Neural crest cell (in vitro differentiated cells): ENCODE measurements at places on chromosomes 11 and 22. TPM values are rescaled to one million over a fixed set of nuclear protein-coding genes. Genes with fewer than 3 reads are reported as not detected.

Gene C11orf21
- total RNA-seq, result not detected in 2 replicates

DNA sequence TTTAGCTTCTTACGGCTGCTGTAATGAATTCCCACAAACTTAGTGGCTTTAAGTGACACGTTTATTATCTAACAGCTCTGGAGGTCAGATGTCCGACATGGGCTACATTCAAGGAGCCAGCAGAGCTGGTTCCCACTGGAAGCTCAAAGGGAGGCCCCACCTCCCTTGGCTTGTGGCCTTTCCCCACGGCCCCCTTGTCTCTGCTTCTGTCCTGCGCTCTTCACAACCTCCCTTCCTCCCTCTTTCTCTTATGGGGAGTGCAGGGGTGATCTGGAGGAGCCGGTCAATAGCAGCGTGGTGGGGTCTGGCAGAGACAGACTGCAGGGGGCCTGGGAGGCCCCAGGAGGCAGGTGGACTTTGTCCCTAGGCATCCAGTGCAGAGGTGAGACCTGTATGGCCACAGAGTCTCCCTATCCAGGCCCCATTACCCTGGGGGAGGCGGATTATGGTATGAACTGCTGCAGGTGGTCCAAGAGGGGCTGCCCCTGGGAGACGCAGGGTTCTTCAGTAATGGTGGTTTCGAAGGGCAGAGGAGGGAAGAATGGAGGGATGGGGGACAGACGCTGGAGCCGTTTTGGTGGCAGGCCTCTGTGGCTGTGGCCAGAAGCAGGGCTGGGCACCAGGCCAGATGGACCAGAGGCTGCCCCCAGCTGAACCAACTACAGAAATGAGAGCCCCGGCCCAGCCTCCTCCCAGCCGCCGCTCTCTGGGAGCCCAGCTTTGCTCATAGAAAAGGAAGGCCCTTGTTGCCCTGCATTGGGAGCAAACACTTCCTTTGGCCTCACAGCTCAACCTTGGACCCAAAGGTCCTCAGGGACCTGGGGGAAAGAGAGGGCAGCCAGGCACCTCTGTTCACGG, 30.7 kb upstream of the KCNQ1OT1 start:
- H3K4me3 ChIP-seq, result peak overlapping the region; percentile 50
- DNase-seq, result no peak
- H3K36me3 ChIP-seq, result no peaks in the 10 kb centered on the region
- H3K4me1 ChIP-seq, result peaks cover 67% of the 10 kb centered on the region
- peaks cover 36% of the 10 kb centered on the region for H3K27me3 ChIP-seq
- H3K27ac ChIP-seq, result no peak overlapping the region

DNA sequence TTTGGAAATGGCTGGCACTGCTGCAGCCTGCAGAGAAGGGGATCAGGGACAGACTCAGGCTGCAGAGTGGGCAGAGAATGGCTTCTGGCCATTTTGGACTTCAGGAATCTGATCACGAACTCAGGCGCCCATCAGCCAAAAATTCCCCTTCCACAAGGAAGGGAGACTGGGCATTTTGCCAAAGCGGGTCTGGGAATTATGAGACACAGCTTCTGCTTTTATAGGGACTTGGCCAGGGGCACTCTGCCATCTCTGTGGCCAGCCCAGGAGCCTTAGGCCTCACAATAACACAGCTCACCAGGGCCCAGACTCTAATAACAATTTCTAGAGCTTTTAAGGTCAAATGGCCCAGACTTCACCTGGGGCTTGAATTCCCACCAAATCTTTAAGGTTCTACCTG, 74.7 kb downstream of the CHST1 start:
- no peak overlapping the region for H3K27ac ChIP-seq
- no peak overlapping the region for H3K4me3 ChIP-seq
- no peaks in the 10 kb centered on the region for H3K36me3 ChIP-seq
- H3K27me3 ChIP-seq, result peaks cover 36% of the 10 kb centered on the region

Gene LRRC32
- total RNA-seq, result 0.61 and 0.77 TPM in 2 replicates

- no peak overlapping the region for H3K4me3 ChIP-seq
- DNase-seq, result no peak
- H3K27ac ChIP-seq, result no peak overlapping the region
- H3K36me3 ChIP-seq, result peaks cover 11% of the 10 kb centered on the region
Measured at GRCh38 chr22:26453812-26454500, 24.9 kb downstream of the ASPHD2 start.

Gene PTPRJ
- total RNA-seq, result 24.3 and 25.5 TPM in 2 replicates

Gene SLC5A12
- total RNA-seq, result 3.4 and 4.1 TPM in 2 replicates

- H3K27me3 ChIP-seq, result no peaks in the 10 kb centered on the region
- H3K4me3 ChIP-seq, result no peak overlapping the region
- H3K27ac ChIP-seq, result no peak overlapping the region
- H3K36me3 ChIP-seq, result no peaks in the 10 kb centered on the region
Measured at GRCh38 chr22:36461665-36462649, 19.5 kb downstream of the TXN2 start.

GRCh38 chr11:121482231-121483129, 29.7 kb upstream of the SORL1-AS1 start:
- H3K4me1 ChIP-seq, result peaks cover 15% of the 10 kb centered on the region
- DNase-seq, result no peak
- no peaks in the 10 kb centered on the region for H3K36me3 ChIP-seq
- no peak overlapping the region for H3K4me3 ChIP-seq
- H3K27ac ChIP-seq, result peak overlapping the region; percentile 4

DNA sequence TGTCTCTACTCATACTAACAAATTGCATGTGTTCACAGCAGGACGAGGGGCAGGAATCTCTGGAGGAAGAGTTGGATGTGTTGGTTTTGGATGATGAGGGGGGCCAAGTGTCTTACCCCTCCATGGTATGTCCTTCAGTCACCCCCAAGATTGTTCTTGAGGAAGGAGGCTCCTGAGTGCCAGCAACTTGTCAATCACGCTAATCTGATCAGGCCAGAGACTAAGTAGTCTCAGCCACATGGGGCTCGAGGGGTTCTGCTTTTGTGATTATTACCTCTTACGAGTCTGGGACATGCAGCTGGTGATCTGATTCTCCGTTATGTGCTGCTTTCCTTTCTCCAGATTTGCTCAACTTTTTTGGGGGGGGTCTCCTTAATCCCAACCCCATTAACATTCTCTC, 54.3 kb downstream of the CTNND1 start:
- no peaks in the 10 kb centered on the region for H3K4me1 ChIP-seq
- H3K27me3 ChIP-seq, result no peaks in the 10 kb centered on the region
- no peak for DNase-seq
- H3K4me3 ChIP-seq, result no peak overlapping the region
- H3K36me3 ChIP-seq, result peaks cover 23% of the 10 kb centered on the region

DNA sequence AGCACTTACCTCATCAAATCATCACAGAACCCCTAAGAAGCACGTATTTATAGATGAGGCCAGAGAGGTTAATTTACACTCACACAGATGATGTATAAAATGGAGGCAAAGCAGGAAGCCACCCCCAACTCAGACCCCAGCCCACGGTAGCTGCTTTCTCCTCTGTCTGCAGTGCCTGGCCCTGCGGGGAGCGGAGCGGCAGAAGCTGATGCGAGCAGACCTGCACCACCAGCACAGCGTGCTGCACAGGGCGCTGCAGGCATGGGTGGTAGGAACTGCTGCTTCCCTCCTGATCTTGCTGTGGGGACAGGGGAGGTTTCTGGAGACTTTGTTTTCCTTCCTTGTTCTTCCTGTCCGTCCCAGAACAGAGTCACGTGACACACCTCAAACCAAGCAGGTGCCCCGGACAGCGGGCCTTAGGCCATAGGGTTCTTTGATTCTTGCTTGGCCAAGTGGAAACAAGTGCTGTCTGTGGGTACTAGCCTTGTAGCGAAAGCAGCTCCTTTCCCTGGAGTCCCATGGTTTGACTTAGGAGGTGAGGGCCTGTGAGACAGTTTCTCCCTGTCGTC, 57.8 kb downstream of the PISD start:
- no peaks in the 10 kb centered on the region for H3K27me3 ChIP-seq
- no peak for DNase-seq
- H3K36me3 ChIP-seq, result peaks cover 3% of the 10 kb centered on the region

DNA sequence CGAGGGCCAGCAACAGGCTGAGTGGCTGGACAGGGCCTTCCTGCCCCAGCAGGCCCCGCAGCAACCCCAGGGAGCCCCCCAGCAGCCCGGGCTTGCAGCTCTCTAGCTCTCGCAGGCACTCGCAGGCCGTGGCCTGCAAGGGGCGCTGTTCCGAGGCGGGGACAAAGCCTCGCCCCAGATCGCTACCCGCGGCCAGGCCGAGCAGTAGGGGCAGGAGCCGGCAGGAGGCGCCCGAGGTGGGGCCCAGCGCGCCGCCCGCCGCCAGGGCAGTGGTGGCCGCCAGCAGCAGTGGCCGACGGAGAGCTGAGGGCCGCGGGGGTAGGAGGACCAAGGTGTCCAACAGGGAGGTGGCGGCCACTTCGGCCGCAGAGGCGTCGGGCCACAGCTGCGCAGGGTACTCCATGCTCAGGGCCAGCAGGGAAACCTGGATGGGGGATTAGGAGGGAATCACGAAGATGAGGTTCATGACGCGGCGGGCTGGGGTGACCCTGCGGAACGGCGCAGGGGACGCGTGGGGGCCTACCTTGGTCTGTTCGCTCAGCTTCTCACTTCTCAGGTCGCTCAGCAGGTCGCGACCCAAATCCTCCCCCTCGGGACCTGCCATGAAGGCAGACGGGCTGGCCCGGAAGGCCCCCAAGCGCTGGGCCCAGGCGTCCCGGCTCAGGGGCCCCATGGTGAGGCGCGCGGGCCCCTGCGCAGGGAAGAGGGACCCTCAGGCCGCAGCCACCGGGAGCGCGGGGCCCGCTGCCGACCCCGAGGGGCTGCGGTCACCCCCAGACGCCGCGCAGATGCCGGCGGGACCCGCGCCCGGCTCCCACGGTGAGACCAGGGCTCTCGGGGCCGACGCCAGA, 632 bp downstream of the AP5B1 start:
- H3K4me1 ChIP-seq, result peaks cover 8% of the 10 kb centered on the region
- peaks cover 30% of the 10 kb centered on the region for H3K27me3 ChIP-seq
- H3K36me3 ChIP-seq, result no peaks in the 10 kb centered on the region

DNA sequence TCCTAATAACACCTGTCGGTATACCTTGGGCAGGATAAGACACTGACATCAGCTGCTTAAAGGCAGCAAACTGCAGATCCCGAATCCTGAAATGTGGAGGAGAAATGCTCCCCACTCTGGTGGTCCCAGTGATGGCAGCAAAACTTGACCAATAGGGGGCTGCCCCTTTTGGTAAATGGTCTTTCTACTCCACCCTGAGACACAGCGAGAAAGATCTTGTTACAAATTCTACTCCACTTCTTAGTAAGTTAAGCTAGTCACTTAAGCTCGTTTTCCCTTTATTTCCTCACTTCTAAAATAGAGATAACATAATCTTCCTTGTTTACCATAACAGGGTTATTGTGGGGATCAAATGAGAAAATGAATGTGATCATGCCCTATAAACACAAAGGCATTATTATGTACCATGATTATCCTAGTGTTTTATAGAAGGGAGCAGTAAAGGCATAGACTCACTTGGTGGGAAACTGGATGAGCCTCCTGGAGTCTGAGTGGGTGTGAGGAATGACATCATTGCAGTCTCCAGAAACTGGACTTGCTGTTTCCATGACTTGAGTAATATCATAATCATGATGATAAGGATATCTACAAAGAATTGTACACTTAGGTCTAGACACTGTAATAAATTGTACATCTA, 50.9 kb downstream of the ENDOD1 start:
- DNase-seq, result no peak
- no peaks in the 10 kb centered on the region for H3K4me1 ChIP-seq
- H3K4me3 ChIP-seq, result no peak overlapping the region
- H3K27ac ChIP-seq, result no peak overlapping the region
- H3K36me3 ChIP-seq, result peaks cover 3% of the 10 kb centered on the region

Gene MB
- total RNA-seq, result not detected in 2 replicates

DNA sequence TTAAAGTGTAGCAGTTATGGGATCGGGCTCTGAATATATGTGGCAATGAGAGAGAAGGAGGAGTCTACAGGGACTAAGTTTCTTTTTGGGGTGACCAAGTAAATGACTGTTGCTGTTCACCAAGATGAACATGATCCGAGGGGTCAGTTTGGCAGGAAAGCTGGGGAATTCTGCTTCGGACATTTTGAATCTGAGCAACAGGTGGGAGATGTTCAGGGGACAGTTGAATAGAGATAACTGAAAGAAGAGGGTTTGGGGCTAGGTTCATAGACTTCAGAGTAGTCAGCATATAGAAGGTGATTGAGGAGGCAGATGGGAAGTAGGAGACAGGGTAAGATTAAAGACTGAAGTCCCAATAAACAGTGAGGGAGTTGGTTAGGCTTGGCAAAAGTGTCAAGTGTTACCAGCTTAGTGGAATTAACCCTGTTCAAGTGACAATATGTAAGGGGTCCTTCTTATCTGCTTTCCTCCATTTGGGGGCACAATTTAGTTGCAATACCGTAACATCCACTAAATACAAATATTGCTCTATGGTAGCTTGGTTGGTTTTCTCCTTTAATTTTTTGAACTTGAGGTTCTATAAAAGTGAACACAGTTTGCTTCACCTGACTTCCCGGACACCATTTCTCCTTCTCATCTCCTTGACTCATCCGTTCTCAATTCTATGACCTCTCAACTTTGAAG, 2.9 kb upstream of the ENTHD1 start:
- H3K36me3 ChIP-seq, result no peaks in the 10 kb centered on the region
- no peak overlapping the region for H3K4me3 ChIP-seq

GRCh38 chr22:19970479-19971275, 29.1 kb upstream of the TXNRD2 start:
- peaks cover 12% of the 10 kb centered on the region for H3K36me3 ChIP-seq
- H3K27ac ChIP-seq, result no peak overlapping the region
- DNase-seq, result peak; percentile 78
- H3K27me3 ChIP-seq, result peaks cover 8% of the 10 kb centered on the region
